ENCODE measurements at places on chromosomes 1 and 21. TPM values are rescaled to one million over a fixed set of nuclear protein-coding genes. Genes with fewer than 3 reads are reported as not detected.

GRCh38 chr1:9281071-9281827, 11.4 kb upstream of the SPSB1 start:
- peaks cover 16% of the 10 kb centered on the region for H3K4me1 ChIP-seq
- no peak overlapping the region for H3K27ac ChIP-seq
- H3K36me3 ChIP-seq: no peaks in the 10 kb centered on the region
- H3K27me3 ChIP-seq: no peaks in the 10 kb centered on the region
- no peak for DNase-seq

DNA sequence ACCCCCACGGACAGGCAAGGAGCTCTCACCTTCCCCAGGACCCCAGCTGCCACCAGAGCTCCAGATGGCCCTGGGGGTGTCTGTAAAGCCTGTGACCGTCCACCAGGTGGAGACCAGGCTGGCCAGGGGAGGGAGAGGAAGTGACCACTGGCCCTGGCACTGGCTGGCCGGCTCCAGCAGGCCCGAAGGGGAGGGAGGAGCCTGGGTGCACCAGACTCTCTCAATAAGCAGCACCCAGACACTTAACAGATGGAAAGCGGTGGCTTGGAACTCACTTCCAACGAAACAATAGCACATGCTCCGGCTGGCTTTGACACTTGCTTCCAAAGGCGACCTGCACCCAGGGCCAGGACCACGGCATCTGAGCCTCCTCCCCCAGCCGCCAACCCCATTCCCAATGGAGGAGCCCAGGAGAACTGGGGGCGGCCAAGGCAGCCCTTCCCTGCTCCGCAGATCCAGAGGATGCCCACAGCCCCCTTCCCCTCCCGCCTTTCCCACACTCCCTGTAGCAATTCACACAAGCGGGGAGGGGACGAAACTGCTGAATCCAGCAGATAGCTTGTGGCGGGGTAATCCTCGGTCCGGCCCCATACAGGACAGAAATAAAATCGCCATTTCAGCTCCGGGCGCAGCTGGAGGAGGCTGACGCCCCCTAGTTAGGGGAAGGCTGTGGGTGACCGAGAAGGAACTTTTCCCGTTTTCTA, 742 bp upstream of the PDE9A start:
- H3K36me3 ChIP-seq: no peaks in the 10 kb centered on the region
- peaks cover 15% of the 10 kb centered on the region for H3K4me1 ChIP-seq
- peak; percentile 63 for DNase-seq
- H3K27me3 ChIP-seq: no peaks in the 10 kb centered on the region
- peak overlapping the region; percentile 38 for H3K27ac ChIP-seq
- no peak overlapping the region for H3K4me3 ChIP-seq

TNNI3K gene
- 1.3 TPM for total RNA-seq

DNA sequence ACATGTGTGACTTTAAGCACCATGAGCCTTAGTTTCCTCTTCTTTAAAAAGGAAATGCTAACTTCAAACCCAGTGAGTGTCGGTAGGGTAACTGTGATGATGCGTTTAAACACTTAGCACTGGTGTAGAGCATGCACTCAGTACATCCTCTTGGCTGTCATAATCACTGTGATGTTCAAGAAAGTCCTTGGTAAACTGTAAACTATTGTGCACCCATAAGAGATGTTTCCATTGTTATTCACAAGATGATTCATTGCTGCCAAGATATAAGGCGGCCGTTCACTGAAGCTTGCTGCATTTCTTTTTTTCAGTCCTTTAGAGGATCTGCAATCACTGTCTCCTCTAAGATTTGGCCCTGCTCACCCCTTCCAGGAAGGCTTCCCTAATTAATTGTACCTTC, 61.8 kb upstream of the DAB1 start:
- DNase-seq: no peak
- no peaks in the 10 kb centered on the region for H3K27me3 ChIP-seq
- no peak overlapping the region for H3K4me3 ChIP-seq
- no peaks in the 10 kb centered on the region for H3K4me1 ChIP-seq

DNA sequence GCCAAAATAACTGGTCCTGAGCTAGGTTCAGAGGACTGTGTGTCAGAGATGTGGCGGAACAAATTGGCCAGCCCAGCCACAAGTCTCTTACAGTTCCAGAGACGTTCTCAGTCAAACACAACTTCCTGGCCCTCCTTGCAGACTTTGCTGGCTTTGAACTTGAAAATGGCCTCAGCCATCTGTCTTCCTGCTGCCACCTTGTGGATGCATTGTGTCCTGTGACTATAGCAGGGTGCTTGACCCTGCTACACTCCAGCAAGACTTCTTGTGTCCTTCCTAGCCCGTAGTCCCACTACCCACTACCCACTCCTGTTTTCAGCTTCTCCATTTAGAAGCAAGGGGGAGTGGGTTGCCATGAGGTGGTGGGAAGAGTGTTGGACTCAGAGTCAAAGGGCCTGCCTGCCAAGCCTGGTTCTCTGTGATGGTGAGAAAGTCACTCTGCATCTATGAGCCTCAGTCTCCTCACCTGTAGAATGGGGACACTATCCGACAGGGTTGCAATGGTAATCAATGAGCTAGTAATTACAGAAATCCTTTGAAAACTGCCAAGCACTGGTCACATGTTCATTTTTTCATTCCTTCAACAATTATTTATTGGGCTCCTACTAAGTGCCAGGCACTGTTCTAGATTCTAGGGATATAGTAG, 109.9 kb downstream of the IGSF21 start:
- no peak overlapping the region for H3K27ac ChIP-seq
- no peaks in the 10 kb centered on the region for H3K27me3 ChIP-seq
- no peak overlapping the region for H3K4me3 ChIP-seq
- no peaks in the 10 kb centered on the region for H3K36me3 ChIP-seq
- peak; percentile 24 for DNase-seq
